ENCODE measurements at places on chromosomes 12 and 14.

DNA sequence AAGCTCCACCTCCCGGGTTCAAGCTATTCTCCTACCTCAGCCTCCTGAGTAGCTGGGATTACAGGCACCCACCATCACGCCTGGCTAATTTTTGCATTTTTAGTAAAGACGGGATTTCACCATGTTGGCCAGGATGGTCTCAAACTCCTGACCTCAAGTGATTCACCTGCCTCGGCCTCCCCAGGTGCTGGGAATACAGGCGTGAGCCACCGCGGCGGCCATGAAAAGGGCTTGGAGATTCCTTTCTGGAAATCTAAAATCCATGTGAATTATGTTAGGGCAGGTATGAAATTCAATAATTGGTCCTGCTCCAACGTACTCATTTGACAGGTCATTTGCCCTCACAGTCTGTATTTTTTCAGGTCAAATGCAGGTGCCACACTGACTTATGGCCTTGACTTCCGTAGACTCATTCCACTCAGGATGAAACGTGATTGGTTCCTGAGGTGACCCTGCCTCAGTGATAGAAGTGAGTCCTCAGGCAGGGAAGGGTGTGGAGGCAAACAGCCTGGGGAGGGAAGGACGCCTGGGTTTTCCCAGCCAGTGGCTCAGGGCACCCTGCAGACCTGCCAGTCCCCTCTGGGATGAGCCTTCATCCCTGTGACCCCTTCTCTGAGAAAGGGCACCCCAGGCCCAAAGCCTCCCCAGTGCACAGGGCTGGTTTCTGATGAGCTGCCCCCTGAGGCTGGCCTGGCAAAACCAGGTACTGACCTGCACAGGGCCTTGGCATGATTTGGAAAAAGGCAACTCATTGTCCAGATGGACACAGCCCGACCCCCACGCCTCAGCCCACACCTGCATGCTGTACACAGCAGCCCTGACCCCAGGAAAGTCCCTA, 48.7 kb downstream of the PSMA6 start:
- no peak for DNase-seq

DNA sequence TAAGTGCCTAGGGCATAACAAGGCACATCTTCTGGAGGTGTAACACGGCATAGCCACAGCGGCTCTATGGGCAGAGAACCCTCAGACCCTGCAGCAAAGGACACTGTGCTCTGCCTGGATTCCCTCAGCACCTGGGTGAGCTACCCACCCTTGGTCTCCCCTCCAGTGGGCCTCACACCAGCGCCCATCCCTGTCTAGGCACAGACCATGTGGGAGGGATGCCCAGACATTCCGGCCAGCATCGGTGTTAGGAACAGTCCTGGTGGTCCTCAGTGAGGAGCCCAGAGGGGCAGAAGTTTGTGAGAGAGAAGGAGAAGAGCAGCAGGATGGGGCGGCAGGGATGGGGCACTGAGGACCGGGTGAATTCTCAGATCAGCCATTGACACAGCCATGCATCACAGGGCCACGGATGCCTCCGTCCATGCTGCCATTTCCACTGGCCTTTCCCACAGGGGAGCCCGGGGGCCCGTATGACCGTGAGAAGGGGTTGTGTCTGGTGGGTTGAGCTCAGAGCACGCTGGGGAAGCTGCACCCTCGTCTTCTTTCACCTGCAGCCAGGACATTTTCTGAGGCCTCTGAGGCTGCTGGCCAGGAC, 282.7 kb upstream of the SFSWAP start:
- no peak for DNase-seq

- peak; percentile 58 for DNase-seq
Measured at GRCh38 chr14:64734990-64735389, 30.8 kb downstream of the PLEKHG3 start.

- DNase-seq: no peak
Measured at GRCh38 chr12:1398673-1399072, 195.7 kb downstream of the FBXL14 start.

GRCh38 chr12:49557917-49558215, 10.1 kb downstream of the MCRS1 start:
- DNase-seq: no peak

DNA sequence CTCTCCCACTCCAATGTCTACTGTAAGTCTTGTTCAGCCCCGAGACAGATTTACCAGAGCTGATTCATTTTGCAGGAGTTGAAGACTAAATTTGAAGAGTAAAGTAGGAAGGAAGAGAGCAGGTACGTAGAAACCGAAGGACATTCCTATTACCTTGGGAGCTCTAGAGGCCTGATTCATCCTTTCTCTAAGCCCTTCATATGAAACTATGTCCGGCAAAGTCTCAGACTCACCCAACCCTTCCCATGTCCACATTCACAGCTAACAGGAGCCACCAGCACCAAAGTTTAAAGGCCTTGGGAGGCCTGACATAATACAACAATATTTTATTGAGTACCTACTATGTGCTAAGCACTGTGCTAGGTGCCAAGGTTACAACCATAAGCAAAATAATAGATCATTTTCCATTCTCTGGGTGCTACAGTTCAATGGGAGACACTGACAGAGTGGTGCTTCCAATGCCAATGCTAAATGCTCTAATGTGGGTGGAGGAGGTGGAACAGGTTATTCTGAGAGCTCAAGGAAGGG, 86.6 kb downstream of the PHLDA1 start:
- no peak for DNase-seq

DNA sequence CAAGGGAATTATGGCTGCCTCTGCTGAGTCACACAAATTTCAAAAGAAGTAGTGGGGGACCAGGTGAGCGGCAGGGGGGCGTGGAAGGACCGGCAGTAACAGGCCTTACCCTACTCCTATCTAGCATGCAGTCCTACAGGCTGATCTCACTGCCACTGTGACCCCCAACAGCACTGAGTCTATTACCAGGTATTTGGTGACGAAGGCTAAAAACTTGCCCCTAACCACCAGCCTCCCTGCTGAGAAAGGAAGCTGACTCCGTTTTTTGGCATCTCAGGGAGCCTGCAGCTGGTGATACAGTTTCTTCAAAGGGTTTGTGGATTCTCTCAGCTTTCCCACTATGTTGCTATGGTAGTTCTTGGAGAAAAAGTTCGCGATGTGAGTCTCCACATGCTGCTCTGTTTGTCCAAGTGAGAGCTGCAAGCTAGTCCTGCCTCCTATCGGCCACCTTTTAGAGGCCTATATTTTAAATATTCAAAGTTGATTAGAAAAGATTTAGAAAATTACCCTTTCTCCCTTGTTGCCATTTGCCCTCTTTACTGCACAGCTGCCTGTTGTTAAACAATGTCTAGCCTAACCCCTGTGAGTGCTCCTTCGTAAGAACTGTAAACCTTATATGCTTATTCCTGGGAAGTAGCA, 57.1 kb upstream of the SLCO1B1 start:
- DNase-seq: no peak

DNA sequence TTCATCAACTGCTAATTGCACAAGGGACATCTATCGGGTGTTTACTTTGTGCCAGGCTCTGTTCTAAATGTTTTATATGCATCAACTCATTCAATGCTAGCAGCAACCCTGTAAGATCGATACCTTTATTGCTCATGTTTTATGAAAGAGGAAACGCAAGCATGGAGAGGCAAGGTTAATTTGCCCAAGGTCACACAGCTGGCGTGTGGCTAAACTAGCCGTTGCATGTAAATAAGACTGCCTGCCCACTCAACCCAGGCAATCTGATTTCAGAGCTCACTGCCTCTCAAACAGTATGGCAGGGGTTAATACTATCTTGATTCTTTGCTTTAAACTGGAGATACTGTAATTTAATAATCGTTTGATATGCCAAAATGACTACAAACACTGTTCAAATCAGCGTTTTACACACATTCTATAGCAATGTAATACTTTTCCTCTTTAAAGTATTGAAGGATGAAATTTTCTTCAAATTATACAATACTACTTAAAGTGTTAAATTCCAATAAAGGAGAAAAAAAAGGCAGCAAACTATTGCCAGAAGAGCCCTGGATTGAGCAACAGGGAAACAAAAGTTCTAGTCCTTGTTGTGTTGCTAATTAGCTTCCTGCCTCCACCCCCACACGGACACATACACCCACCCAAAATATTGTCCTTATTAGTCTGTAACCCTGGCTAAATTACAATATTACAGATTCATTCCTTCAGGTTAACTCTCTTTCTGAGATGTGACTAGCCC, 39.1 kb upstream of the DHRS7 start:
- peak; percentile 10 for DNase-seq

Data from NCI-H2029 (cell line).